ENCODE measurements at places on chromosomes 2 and 18. TPM values are rescaled to one million over a fixed set of nuclear protein-coding genes. Genes with fewer than 3 reads are reported as not detected.

DNA sequence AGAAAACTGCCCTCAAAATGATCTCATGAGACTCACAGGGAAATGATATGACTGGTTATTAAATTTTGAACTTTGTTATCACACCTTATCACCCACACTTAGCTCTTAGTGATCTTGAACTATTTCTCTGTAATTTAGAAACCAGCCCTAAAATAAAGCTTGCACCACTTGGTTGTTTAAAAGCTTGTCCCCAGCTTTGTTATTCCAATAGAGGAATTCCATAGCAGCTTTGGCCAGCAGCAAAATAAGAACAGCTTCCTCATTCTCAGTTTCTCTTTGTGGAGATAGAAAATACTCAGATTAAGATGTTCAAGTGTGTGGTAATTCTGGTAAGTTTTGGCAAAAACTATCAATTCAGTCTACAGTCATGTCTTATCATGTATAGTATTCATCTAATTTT lies 54.4 kb upstream of the CCDC68 start:
- no peak for DNase-seq

M1AP gene
- total RNA-seq = not detected

DNA sequence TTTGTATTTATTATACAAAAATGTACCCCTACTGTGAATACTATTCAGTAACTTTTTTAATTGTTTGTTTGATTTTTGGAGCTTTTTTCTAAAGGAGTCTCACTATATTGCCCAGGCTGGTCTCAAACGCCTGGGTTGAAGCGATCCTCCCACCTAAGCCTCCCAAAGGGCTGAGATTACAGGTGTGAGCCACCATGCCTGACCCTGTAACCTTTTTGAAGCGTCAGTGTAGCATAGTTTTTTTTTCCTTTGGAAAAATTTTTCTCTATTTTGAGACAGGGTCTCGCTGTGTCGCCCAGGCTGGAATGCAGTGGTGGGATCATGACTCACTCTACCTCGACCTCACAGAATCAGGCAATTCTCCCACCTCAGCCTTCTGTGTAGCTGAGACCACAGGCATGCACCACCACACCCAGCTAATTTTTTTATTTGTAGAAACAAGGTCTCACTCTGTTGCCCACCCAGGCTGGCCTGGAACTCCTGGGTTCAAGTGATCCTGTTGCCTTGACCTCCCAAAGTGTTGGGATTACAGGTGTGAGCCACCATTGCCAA lies 2.0 kb downstream of the GMCL1 start:
- no peak for DNase-seq

CDH7 gene
- total RNA-seq = not detected
